ENCODE measurements at places on chromosomes 1 and 21. TPM values are rescaled to one million over a fixed set of nuclear protein-coding genes. Genes with fewer than 3 reads are reported as not detected.

Gene AMY2A
- total RNA-seq: not detected

Gene NGF
- total RNA-seq: not detected

Gene MCOLN3
- 11.1 TPM for total RNA-seq

Gene ANXA9
- total RNA-seq: not detected

Gene HFM1
- total RNA-seq: not detected

DNA sequence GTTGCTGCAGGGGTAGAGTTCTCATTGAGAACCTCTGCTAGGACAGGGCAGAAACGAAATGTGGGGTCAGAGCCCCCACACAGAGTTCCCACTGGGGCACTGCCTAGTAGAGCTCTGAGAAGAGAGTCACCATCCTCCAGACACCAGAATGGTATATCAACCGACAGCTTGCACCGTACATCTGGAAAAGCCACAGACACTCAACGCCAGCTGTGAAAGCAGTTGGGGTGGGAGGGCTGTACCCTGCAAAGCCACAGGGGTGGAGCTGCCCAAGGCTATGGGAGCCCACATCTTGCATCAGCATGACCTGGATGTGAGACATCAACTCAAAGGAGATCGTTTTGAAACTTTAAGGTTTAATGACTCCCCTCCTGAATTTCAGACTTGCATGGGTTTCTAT, 284.0 kb upstream of the DEPDC1 start:
- DNase-seq: no peak

DNA sequence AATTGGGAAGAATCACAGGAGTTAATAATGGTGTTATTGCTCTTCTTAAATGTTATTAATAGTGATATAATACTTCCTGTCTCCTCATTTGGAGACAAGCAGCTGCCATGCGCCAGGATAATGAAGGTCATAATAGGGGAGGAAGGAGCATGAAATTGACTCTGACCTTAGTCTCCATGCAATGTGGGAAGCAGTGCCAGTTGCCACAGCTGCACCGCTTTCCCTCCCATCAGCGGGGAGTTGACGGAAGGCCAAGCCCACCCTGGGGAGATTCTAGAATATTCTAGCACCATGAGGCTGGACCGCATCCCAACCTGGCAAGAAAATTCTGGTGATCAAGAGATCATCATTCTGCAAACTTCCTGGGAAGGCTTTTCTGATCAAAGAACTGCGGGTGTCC, 11.0 kb upstream of the OLIG1 start:
- no peak for DNase-seq

- no peak for DNase-seq
Measured at GRCh38 chr1:29299446-29299845, 63.1 kb downstream of the PTPRU start.

- no peak for DNase-seq
Measured at GRCh38 chr1:34268311-34268954, 91.7 kb downstream of the C1orf94 start.

- no peak for DNase-seq
Measured at GRCh38 chr1:75600781-75601180, 10.1 kb downstream of the SLC44A5 start.

DNA sequence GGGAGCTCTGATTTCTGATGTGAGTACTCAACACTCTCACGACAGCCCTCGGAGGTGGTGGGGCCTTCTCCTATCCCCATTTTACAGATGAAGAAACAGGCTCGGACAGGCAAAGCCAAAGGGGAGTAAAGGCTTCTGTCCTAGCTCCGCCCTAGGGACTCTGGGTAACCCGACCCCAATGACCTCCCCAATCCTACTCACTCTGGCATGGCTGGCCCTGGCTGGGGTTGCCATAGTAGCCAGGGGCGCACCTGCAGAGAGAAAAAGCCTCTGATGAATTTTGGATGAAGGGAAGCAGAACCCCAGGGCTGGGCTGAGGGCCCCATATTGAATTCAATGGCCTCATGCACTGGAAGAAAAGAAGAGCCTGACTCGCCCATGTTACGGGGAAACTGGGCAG, 61.1 kb downstream of the LDLRAD2 start:
- no peak for DNase-seq

- DNase-seq: no peak
Measured at GRCh38 chr1:234265861-234266260, 107.4 kb upstream of the COA6 start.

- no peak for DNase-seq
Measured at GRCh38 chr1:235225299-235225698, 64.2 kb upstream of the RBM34 start.

- peak; percentile 51 for DNase-seq
Measured at GRCh38 chr1:224183591-224184312, 712 bp downstream of the DEGS1 start.
